ENCODE measurements at places on chromosomes 4 and X. TPM values are rescaled to one million over a fixed set of nuclear protein-coding genes. Genes with fewer than 3 reads are reported as not detected.

The LAS1L gene
- total RNA-seq, result 33.0 TPM

The GAGE12H gene
- total RNA-seq, result 25.4 TPM

The FRG1 gene
- total RNA-seq, result 64.1 TPM

The P2RY4 gene
- not detected for total RNA-seq

The APELA gene
- total RNA-seq, result not detected

The ABLIM2 gene
- 0.29 TPM for total RNA-seq

The ADGRL3 gene
- 1.0 TPM for total RNA-seq

The USP17L25 gene
- total RNA-seq, result not detected

The SLC49A3 gene
- not detected for total RNA-seq

The ZCCHC13 gene
- not detected for total RNA-seq

The PARM1 gene
- not detected for total RNA-seq

The SPANXD gene
- total RNA-seq, result not detected

The ZNF595 gene
- 28.2 TPM for total RNA-seq

The IL9R gene
- not detected for total RNA-seq
